Stimulated activated CD4-positive, alpha-beta T cell treated with anti-CD3 and anti-CD28 coated beads, TNF-alpha, amount 100 ng/mL, for 24 hours (primary cell): ENCODE measurements at places on chromosomes 3 and 15.

DNA sequence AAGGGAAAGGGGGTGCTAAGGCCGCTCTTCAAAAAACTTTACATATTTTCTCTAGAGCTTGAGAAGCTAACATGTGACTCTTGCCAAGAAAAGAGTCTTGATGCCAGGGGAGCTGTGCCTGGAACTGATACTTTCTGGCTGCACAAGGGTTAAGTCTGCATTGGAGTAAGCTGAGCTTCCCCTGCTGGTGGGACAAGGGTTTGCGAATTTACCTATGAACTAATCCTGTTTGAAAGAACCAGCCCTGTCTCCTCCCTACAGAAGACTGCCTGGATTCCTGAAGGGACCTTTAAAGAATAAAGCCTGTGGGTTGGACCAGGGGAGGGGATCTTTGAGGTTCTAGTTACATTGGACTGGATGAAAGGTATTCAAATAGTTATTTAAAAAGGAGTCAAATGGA is 58.3 kb upstream of the EPHA3 start:
- no peak for DNase-seq

DNA sequence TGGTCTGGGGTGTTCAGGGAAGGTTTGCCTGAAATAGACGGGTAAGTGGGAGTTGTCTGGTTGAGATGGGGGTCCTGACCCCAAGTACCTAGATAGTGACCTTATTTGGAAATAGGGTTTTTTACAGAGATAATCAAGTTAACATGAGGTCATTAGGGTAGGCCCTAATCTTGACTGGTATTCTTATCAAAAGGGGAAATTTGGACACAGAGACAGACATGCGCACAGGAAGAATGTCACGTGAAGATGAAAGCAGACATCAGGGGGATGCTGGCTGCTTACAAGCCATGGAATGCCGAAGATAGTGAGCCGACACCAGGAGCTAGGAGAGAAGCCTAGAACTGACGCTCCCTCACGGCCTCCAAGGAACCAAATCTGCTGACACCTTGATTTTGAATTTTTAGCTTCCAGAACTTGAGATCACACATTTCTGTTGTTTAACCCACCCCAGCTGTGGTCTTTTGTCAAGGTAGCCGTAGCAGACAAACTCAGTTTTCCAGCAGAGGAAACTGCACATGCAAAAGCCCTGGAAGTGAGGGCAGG is 17.1 kb downstream of the BHLHE40 start:
- DNase-seq: no peak

- no peak for DNase-seq
These were observed 30.2 kb upstream of the IREB2 start for GRCh38 chr15:78407608-78408354.

GRCh38 chr15:85589851-85590250 is 204.9 kb downstream of the KLHL25 start:
- DNase-seq: no peak

DNA sequence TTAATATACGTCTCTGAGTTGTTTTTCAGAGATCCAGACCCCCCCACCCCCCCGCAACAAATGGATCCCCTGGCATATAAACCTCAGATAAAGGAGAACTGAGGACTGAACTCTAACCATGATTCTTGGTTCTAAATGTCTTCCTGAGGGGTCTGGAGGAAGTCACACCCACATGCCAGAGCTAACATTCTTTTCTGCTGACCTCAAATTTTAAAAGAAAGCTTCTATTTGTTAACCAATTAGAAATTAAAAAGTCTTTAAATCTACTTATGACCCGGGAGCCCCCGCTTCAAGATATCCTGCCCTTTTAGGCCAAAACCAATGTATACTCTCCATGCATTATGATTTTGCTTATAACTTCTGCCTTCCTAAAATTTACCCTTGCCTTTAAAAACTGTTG is 188.3 kb downstream of the ECT2 start:
- no peak for DNase-seq

GRCh38 chr3:9045371-9045770 is 82.1 kb upstream of the RAD18 start:
- DNase-seq: no peak

DNA sequence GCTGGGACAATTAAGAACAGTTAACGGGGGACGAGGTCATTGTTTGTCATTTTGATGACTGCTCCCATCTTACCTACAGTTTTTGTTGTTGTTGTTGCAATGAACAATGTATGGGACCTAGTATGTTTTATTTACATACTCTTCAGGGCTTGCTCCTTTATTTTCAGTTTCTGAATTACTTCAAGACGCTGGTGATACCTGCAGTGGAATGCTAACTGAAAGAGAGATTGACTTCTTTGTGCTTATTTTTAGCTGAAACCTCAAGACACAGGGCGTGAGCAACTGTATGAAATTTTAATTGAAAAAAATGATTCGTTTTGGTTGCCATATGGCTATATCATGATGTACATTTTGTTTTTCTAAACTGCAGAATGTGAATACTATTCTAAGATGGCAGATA is 297.9 kb downstream of the EDEM1 start:
- no peak for DNase-seq

GRCh38 chr3:107344722-107345121 is 32.5 kb upstream of the CCDC54 start:
- DNase-seq: no peak

DNA sequence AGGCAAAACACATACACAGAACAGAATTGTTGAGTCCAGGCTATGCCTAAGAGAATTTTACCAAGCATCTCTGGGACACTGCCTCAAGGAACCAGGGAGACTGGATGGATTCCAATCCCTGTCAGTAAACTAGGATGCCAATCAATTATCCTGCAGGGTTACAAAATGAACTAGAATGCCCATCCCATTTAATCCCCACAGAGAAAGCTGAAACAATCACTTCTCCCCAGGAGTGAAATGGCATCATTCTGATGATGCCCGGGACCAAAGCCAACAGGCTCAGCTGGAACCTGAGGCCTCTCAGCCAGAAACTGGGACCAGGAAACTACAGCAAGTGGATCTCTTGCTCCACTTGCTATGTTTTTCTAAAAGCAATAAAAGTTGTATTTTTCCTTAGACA is 130.0 kb upstream of the TJP1 start:
- no peak for DNase-seq

DNA sequence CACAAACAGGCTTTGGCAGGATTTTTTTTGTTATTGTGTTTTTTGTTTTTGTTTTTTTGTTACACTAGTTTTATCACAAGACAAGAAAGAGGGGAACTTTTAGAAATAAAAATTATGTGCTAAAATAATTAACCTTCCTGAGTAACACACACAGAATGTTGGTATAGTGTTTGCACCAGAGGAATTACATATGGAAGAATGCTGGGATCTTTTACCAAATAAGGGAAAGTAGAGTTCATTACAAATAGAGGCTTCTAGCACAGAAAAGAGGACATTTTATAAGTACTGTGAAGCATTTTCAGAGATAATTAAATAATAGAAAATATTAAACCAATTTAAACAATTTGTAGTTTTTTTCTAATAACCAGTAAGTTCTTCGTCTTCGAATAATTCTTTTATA is 116.0 kb downstream of the IGF1R start:
- DNase-seq: no peak

DNA sequence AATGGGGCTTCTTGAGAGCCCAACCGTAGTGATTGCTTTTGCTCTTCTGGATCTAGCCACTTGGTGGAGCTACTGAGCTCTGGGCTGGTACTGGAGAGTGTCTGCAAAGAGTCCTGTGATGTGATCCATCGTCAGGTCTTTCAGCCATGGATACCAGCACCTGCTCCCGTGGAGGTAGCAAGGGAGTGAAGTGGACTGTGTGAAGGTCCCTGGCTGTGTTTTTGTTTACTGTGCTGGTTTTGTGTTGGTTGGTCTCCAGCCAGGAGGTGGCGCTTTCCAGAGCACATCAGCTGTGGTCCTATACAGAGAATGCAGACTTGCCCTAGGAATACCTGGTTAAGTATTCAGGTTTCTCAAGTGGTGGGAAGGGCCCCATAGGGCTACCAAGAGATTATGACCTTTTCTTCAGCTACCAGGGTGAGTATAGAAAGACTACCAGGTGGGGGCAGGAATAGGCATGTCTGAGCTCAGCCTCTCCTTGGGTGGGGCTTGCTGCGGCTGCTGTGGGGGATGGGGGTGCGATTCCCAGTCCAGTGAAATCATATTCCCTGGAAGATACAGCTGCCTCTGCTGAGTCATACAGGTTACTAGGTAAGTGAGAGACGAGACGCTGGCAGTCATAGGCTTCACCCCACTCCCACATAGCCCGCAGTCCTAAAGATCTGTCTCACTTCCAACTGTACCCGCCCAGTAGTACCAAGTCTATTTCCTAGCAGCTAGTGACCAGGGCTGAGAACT is 733.7 kb downstream of the ZNF385D start:
- no peak for DNase-seq

DNA sequence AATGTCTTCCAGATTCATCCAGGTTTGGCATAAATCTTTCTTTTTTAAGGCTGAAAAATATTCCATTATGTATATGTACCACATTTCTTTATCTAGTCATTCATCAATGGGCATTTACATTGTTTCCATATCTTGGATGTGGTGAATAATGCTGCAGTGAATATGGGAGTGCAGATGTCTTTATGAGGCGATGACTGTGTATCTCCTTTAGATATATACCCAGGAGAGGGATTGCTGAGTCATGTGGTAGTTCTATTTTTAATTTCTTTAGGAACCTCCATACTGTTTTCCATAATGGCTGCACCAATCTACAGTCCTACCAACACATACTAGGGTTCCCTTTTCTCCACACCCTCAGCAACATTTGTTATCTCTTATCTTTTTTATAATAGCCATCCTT is 96.3 kb downstream of the LRRC28 start:
- DNase-seq: no peak

GRCh38 chr3:30577788-30578187 is 28.6 kb upstream of the TGFBR2 start:
- no peak for DNase-seq

DNA sequence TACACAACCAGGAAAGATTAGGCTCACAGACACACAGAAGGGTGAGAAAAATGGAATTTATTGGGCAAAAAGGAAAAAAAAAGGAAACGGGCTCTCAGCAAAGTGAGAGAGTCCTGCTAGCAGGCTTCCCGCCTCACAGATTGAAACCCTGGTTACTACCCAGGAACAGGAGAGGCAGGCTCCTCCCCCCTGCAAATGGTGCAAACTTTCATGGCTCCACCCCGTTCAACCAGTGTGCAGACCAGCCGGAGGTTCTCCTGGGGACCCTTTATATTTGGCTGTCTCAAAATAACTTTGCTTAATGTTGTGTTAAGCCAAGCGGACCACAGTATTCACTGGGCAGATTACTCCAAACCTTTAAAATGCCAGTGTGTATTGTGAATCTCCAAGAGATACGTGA is 40.3 kb downstream of the IL1RAP start:
- no peak for DNase-seq

DNA sequence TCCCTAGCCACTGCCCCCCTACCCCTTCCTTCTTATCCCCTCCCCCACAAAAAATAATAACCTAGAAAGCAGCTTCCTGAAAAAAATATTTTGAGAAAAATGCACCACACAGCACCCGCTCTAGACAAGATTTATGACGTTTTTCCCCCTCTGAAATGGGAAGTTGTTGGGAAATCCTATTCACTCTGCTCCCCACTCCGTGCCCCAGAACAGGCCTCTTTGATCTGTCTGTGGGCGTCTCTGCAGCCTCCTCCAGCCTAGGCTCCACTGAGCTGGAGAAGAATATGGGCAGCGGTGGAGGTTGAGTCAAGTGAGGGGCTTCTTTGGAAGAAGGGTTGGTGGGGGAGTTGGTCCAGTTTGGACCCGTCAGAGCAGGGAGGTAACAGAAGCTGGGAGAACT is 28.5 kb upstream of the POLG start:
- DNase-seq: no peak

- DNase-seq: no peak
These were observed 3.2 kb downstream of the ITGB5 start for GRCh38 chr3:124883766-124884473.

DNA sequence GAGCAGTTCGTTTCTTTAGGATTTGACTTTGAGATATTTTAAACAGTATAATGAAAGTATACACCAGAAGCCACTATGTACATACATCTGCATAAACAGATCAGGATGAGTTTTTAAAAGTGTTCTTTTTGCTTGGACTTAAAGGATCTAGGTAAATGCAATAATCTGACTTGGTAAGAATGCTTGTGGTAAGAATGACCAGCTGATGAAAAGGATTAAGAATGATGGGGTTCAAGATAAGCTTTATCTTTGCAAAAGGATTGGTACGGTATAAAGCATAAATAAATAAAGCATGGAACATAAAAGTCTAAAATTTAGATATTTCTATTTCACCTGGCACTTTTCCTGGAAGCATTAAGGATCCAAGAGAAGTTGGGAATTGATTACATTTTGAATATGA is 9.8 kb upstream of the MME start:
- DNase-seq: no peak

- no peak for DNase-seq
These were observed 121.5 kb downstream of the PLCL2 start for GRCh38 chr3:17006132-17006852.

DNA sequence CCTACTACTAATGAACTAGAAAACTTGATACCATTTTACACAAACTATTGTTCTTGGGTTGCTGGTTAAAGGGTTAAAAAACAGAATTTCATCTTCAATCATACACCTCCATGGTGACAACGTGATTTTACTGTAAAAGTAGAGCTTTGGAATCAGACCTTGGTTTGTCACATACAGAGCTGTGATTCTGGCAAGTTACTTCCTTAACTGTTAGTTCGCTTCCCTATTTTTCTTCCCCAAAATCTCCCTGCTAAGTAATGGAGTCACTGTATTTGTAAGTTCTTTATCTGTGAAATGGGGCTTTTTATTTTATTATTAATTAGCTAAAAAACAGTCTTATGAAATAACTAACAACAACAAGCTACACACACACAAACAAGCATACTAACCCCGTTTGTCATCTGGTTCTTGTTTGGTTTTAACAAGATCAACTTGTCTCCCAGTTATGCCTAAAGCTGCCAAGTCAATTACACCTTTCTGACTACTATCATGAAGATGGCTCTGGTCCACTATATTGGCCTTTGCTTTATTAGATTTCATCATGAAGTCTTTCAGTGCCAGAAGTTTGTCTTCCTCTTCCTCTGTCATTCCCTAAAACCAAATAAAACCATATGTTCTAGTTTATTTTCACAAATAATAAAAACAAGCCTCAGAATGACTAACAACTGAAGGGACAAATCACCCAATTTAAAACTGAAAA is 38.6 kb downstream of the PIK3R4 start:
- no peak for DNase-seq

DNA sequence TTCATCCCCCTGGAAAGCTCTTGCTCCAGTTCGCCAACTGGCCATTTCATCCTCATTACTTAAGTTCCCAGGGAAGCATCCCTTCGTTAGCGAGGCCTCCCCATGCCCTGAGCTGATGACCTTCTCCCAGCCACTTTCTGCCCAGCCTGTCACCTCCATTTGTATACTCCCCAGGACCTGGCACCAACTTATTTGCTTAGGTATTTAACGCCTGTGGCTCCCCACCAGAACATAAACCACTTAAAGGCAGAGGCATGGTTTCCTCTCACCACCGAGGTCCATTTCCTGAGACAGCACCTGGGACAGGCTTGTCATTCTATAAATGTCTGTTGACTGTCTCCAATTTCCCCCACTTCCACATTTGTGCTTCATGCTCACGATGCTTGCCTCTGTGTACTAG is 189.0 kb downstream of the ZNF621 start:
- no peak for DNase-seq

- DNase-seq: no peak
These were observed 560.1 kb downstream of the NLGN1 start for GRCh38 chr3:173957646-173958045.
